KBM-7 (cell line): ENCODE measurements at places on chromosomes 3 and 15.
A peak's percentile ranks its signal among the peaks of the same experiment; 100 is the strongest.

DNA sequence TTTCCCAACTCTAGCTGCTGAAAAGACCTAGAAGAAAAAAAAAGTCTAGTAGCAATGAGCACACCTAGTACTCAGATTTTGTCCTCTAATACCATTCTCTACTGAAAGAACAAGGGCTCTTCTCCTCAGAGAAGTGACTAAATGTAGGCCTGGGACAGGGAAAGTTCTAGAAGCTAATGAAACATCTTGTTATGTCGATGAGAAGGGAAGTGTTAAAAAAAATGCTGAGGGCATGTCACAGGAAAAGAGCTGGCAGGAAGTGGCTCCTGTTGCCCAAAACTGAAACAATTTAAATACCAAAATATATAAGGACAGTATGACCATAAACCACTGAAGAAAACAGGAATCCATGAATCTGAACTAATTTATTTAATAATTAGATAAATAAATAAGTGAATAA is 581.4 kb upstream of the TBL1XR1 start:
- peak; percentile 45 for DNase-seq

- no peak for DNase-seq
Observed at GRCh38 chr3:194056731-194057415, 79.1 kb upstream of the HES1 start.

- no peak for DNase-seq
Observed at GRCh38 chr3:116112696-116113095, 332.6 kb downstream of the LSAMP start.

GRCh38 chr3:118882353-118882947 is 152.2 kb downstream of the IGSF11 start:
- DNase-seq = peak; percentile 73

DNA sequence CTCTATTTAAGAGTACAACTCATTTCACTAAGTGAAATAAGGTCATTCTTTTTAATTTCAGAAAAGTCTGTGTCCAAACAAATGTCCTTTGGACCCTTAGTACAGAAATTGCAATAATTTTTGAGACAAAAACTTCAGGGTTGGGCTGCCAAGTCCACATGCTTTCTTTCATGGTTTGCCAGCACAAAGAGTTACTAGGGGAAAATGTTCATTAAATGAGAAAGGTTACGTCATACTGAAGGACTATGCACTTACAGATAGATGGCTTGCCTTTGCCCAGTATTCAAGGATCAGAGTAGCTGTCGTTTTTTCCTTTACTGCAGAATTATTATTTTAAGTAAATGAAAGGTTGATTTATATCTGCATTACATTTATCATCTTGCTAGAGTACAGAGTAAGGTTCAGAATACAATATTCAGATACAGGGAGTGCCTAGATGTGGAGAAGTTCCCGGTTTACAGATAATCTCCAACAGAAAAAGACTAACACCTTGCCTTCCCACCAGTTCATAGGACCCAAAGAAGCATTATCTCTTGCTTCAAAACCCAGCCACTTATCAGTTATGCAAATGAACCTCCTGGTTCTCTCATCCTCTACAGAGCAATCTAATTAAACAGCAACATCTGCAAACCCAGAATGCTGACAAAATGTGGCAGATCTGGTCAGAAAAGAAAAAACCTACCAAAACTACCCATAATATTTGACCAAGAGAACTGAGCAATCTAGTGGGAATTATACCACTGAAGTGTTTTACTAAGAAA is 179.3 kb downstream of the FRMD5 start:
- DNase-seq = no peak

GRCh38 chr3:150775001-150775599 is 12.1 kb upstream of the SIAH2 start:
- no peak for DNase-seq

GRCh38 chr3:143330296-143330868 is 210.8 kb downstream of the CHST2 start:
- no peak for DNase-seq

DNA sequence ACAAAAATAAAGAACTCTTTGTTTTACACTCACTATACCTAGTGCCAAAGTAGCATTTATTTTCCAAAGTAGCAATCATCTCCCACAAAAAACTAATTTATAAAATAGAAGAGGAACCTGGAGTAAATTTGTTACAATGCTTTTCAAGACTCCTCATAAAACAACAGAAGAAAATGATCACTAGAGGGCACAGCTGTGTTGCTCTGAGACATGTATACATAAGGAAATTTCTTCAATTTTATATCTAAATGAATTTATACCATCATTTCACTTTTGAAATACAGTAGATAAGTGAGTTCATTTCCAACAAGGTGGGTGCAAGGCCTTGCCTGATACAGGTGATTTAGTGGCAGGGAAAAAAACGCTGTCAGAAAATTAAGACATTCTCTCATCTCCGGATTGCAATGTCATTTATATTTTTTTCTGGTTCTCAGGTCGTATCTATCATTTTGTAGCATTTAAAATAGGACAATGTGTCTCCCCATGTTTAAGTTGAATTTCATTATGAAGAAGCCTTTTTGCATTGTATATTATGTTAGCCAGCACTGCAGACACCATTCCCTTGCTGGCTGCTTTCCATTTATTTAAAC is 25.3 kb upstream of the ARHGEF26 start:
- no peak for DNase-seq

GRCh38 chr3:197376020-197376419 is 77.6 kb upstream of the DLG1 start:
- no peak for DNase-seq
